ENCODE measurements at places on chromosomes 6 and 20. TPM values are rescaled to one million over a fixed set of nuclear protein-coding genes. Genes with fewer than 3 reads are reported as not detected.

The MLIP gene
- total RNA-seq = not detected

The DACT2 gene
- not detected for total RNA-seq

DNA sequence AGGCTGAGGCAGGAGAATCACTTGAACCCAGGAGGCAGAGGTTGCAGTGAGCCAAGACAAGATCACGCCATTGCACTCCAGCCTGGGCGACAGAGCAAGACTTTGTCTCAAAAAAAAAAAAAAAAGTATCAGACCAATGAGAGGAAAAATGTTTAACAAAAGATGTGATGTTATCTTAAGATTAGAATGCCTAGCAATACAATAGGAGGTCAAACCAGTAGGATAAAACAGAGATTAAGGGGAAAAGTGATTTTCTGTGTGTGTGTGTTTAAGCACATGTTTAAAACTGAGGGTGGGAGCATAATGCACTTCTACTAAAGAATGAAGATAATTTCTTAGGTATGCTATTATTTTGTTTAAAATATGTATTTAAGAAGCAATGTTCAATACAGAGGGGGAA is 17.9 kb downstream of the COL19A1 start:
- DNase-seq = no peak

GRCh38 chr20:43942201-43942590 is 27.5 kb downstream of the TOX2 start:
- DNase-seq = no peak

DNA sequence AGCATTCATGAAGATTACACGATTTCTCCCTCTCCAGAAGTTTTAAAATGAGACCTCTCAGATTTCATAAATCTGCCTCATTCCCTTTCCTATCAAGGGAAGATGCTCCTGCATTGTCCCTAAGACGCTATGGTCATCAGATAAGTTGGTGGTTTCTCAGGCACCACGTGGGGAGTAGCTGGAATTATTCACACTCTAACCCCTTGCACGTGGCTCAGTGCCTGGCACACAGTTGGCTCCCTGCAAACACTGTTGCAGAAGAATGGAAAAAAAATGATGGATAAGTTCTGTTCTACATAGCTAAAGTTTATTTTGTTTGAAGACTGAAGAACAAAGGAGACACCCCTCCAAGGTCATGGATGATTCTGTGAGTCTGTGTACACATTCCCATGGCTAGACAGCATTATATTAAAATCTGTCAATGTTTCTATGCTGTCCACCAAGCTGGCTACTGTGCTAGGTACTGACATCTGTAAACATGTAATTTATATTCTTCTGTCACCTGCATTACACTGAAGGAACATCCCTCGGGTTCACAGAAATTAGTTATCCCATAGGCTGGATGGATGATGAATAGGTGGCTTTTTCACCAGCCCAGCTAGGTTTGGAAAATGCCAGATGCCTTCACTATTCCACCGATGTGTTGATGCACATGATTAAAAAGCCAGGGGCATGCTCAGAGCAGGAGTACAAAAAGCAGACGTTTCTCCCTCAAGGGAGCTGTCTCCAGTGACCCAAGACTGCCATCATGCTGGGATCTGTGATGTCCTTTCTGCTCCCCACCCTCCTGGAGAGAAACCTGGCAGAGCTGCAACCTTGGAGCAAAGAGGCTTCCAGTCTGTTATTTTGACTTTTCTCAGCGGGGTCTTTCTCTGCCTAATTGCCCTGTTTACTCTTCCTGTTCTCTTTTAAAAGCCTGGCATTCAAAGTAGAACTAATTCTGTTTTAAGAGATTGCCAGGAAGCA is 610.5 kb downstream of the UTRN start:
- DNase-seq = no peak
